HepG2 (cell line): ENCODE measurements at places on chromosomes 4 and X.

GRCh38 chrX:40062525-40063155, 35.1 kb downstream of the BCOR start:
- no peak for DNase-seq

GRCh38 chr4:171007618-171008390, 805.4 kb upstream of the GALNTL6 start:
- no peak for DNase-seq

DNA sequence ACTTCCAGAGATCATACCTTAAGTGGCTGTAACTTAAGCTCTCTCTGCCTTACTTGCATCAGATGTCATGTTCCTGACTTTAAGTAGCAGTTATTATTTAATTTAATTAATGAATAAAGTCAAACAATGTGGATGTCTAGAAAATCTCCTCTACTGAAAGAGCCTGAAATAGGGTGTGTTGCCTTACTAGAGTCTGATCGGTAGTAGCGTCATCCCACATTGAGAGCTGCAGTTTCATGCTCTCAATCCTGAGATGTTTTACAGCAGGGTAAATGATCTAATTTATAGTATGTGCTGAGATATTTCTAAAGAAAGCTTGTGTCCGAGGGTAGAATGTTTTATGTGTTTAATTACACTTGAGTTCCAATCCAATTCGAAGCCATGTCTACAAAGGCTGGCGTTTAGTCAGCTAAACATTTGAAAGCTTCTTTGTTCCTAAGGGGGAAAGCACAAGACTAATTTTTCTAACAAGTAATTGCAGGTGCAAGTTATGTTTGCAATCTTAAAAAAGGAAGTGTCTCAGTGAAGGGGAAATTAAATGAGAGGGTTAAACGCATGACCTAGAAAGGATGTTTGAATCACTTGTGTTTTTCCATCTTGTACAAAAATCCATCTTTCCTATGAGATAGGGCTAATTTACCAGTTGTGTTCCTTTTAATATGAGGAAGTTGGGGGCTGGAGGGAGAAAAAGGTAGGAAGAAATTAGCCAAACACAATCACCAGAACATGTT, 391.0 kb upstream of the MAGEB2 start:
- no peak for DNase-seq

- no peak for DNase-seq
Observed at GRCh38 chrX:7704205-7704604, 138.8 kb upstream of the VCX start.

DNA sequence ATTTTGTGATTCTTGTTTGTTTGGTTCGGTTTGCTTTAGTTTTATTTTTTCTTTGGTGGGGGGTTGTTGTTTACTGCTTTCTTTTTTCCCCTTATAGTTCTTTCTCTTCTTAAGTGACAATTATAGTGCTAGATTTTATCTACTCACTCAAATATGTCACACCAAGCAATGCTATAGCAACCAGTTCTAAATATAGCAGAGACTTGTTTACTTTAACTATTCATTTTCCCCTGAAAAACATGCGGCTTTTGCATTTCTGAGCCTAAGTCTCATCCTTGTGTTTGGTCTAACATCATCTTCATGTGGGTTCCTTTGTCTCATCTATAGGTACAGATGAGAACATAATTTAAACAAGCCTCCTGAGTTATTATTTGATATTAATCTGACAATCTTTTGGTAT, 676.6 kb downstream of the FAT4 start:
- DNase-seq: no peak

DNA sequence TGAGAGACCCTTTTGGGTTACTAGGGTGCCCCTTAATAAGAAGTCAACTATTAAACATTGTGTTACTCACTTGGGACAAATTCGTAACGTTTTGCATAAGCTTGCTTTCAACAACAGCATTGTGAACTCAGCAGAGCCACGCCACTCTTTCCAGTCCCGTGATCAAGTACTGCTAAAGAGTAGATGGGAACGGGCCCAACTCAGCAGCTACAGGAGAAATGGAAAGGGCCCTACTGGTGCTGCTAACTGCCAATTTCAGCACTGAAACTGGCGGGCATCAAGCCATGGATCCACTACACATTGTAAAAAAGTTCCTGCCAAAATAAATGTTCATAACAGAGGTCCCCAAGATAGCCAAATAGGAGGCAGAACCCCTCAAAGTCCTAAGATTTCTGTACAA, 19.0 kb upstream of the DHX15 start:
- DNase-seq: no peak

- DNase-seq: no peak
Observed at GRCh38 chrX:150569155-150569477, 695 bp downstream of the MTM1 start.

GRCh38 chr4:23279377-23279986, 586.7 kb downstream of the GBA3 start:
- no peak for DNase-seq

GRCh38 chr4:26052663-26053541, 138.9 kb downstream of the SMIM20 start:
- no peak for DNase-seq

DNA sequence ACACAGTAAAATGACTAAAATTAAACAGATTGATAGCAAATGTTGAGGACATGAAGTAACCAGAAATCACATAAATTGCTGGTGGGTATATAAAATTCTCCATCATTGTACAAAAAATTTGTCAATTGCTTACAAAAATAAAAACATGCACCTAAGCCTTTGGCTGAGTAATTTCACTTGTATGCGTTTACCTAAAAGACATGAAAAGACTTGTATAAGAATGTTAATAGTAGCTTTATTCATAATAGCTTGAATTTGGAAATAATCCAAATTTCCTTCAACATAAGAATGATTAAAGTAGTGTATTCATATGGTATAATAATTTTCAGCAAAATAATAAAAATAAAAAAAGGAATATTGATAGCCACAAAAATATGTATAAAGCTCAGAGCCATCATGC, 37.7 kb downstream of the PDHA2 start:
- no peak for DNase-seq

DNA sequence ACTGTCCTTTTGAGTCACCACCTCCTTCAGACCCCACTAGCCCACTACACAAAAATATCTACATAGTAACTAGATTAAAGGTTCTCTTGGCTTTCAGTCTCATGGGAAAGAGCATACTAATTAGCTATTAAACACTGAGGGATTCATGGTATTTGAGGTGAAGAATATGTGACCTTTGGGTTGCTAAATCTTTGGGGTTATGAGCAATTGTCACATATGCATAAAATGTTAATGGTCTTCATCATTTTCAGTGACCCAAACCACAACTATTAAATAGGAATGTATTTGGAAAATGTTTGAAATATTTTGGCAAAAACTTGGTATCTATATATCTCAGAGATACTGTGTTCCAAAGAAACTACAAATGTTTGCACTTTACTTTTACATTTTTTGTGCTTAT, 365.1 kb downstream of the MAGEB5 start:
- no peak for DNase-seq

DNA sequence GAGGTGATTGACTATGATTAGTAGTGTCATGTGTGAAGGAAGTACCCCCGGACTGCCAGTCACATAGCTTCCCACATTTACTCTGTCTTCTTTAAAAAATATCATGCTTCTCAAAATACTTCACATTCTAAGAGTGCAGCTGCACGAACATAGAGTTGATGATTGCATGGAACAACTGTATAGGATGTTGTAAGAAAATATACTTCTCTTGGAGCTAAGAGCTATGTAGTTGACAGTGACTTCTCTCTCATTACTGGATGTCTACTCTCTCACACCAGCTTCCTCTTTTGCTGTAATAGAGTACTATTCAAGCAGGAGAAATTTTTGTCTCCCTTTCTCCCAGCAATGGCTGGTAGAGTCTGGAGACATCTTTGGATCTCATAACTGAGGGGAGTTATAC, 99.4 kb upstream of the PUDP start:
- no peak for DNase-seq

GRCh38 chr4:182019148-182019652, 224.0 kb upstream of the TENM3 start:
- no peak for DNase-seq
